Cerebellar nuclear complex (tissue), 1 donor: ENCODE measurements at places on chromosomes 5 and 9.

- DNase-seq = no peak
These were observed 273.9 kb downstream of the GADD45G start for GRCh38 chr9:89878687-89879086.

DNA sequence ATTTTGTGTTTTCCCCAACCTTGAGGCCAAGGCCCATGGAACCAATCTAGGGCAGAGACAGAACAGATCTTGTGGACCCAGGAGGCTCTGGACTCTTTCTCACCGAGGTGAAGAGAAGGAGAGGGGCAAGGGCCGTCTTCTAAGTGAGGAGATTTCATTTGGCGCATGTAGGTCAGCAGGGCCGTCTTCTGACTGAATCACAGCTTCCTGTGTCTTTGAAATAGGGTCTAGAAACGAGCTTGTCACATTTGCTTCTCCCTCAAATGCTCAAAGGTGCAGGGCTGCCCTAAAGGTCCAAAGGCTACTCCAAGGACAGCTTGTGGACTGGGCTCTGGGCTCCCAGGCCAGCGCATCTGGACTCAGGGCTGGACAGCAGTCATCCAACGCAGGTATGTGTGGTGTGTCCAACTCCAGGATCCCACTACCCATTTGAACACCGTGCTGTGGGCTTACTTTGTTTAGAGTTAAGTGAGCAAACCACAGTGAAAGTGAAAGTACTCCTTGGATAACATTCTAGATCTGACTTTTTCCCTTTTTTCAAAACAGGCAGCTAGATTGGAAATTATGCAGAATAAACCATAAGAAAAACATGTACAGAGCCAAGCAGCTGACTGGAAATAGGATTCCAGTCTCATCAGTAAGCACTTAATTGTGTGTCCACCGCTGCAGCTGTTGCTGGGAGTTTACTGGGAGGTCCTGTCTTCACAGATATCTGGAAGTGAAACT lies 357.0 kb downstream of the GADD45G start:
- no peak for DNase-seq

GRCh38 chr9:16410601-16411280 lies 459.7 kb downstream of the BNC2 start:
- no peak for DNase-seq

GRCh38 chr9:87199782-87200181 lies 252.5 kb upstream of the GAS1 start:
- DNase-seq = no peak

DNA sequence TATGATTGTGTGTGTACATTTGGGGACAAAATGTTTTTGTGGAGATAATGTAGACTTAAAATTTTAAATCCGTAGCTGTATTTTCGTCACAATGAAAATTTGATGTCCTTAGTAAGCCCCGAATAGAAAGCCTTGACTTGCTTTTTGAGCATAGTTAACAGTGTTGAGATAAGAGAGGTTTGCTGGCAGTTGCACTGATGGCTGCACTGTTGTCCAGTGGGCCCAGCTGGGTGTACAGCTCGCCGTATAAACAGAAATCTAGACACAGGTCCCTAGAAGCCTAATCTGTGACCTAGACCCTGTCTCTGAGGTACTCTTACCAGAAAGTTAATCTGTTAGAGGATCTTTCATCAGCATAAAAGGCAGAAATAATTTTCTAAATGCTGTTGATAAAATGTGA lies 271.3 kb upstream of the DMRT1 start:
- DNase-seq = no peak

GRCh38 chr9:76534026-76534425 lies 75.0 kb downstream of the GCNT1 start:
- no peak for DNase-seq

DNA sequence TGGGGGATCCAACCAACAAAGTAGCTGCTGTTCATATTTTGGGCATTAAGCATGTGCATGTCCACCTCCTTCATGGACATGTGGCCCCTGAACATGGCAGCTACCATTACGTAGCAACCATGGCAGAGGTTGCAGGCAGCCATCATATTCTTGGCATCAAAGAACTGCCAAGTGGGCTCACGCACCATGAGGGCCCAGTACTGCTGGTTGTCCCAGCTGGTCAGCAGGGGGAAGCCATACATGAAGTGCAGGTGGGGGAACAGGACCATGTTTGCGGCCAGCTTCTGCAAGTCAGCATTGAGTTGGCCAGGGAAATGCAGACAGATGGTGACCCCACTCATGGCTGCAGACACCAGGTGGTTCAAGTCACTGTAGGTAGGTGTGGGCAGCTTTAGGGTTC lies 9.5 kb downstream of the MTAP start:
- no peak for DNase-seq

- DNase-seq = no peak
These were observed 8.0 kb upstream of the PALM2AKAP2 start for GRCh38 chr9:109771796-109772531.

DNA sequence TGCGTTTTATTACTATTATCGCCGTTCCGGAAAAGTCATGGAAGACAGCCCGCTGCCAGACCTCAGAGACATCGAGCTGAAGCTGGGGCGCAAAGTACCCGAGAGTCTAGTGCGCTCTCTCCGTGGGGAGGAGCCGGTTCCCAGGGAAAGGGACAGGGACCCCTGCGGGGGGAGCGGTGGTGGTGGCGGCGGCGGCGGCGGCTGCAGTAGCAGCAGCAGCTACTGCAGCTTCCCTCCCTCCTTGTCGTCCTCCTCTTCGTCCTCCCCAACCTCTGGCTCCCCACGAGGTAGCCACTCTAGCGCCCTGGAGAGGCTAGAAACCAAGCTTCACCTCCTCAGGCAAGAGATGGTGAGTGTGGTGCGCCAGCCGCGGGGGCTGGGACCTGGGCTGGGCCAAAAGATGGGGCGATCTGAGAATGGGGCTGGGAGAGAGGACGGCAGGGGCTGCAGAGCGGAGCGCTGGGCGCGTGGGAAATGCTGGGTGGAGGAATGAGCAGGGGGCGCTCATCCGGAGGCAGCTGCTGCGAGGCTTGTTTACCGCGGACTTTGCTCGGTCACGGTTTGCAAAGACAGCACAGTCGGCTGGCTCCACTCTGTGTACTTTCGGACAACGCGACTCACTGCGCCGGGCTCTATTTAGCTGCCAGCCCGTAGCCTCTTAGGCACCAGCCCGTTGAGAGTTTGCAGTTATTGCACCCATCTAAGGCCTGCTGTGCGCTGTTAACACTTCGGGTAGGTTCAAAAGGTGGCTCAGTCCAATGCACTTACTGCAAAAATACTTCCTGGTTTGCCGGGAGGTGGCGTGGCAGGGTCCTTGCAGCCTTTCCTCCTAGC lies 1.1 kb downstream of the LURAP1L start:
- DNase-seq = peak; percentile 60

DNA sequence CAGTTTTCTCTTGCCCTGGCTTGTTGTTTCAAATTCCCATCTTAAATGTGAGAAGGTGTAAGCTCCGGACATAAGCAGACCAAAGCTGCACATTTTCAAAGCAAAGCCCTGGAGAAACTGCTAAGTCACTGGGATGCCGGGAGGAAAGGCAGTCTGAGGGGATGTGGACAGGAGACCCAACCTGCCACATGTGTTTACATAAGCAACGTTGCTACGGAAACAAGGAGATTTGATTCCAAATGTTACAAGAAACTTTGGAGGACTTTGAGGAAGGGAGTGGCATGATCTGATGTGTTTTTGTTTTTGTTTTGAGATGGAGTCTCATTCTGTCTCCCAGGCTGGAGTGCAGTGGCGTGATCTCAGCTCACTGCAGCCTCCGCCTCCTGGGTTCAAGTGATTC lies 25.7 kb upstream of the INSYN2B start:
- no peak for DNase-seq

DNA sequence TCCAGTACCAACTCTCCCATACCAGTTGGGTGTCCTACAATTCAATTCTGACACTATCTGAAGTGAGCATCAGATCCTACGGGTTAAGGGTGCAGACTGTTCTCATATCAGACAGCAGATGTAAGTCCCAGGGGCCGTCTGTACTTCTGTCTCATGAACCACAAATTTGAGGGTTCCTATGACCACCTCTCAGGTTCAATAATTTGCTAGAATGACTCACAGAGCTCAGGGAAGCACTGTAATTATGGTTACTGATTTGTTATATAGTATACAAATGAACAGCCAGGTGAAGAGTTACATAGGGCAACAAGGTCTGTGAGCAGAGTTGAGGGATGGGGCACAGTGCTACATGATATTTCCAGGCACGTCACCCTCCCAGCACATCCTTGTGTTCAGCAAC lies 499.1 kb downstream of the DMAC1 start:
- DNase-seq = no peak

- no peak for DNase-seq
These were observed 334.0 kb upstream of the DMAC1 start for GRCh38 chr9:8133606-8134005.

DNA sequence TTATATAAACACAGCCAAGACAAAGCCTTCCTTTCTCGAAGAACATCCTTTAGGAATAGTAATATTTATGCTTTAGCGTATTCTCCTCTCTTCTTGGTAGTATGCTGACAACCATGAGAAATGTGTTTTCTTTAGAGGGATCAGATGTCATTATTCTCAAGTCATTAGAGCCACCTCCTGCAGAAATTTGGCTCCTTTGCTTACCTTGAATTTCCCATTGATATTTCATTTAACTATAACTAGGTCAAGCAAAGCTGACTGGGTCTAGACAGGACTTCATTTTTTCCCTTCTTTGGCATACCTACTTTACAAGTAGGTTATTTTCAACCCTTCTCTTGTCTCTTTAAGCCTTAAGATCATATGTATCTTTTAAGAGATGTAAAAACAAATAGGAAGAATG lies 50.3 kb downstream of the SPATA31D1 start:
- no peak for DNase-seq

- DNase-seq = no peak
These were observed 853.3 kb downstream of the TLE1 start for GRCh38 chr9:80836013-80836412.

GRCh38 chr9:105698348-105698870 lies 4.1 kb downstream of the TMEM38B start:
- DNase-seq = no peak

DNA sequence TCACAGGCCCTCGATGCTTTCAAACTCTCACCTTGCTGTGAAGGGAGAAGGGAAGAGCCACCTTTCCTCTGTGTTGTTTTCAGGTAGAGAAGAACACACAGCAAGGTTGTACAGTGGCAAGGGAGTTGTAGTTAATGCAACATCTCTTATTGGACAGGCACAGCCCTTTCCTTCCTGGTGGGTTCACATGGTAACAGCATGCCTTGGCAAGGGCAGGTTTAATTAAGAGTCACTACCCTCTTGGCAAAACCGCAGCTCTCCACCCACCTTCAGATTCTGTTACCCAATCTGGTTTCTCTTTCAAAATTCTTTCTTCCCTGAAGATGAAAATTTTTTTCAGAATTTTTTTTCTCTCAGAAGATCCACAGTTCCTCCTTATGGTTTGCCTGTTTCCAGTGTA lies 253.1 kb downstream of the TLR4 start:
- no peak for DNase-seq

- DNase-seq = no peak
These were observed at the start of gene IL11RA for GRCh38 chr9:34651876-34652601. Gene IL11RA (plus strand): TSS chr9:34652185. CDS start chr9:34655218, 3,033 bp downstream.

- DNase-seq = no peak
These were observed 65.2 kb downstream of the TMEM167A start for GRCh38 chr5:83011985-83012384.

DNA sequence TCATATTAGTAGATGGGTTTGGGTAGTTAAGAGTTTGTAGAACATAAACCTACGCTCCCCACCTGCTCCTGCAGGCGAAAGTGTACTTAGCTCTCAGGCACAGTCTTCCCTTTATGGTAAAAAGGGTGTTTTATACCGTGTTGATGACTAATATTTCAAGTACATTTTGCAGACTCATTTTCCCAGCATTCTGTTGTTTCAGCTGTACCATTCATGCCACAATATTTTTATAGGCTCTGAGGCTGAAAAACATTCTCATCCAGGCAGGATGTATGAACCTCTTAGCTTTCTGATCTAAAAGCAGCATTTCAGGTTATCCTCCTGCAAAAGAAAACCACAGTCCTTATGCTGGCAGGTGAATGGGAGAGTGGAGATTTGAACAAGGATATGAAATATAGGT lies 231.4 kb downstream of the NR2F1-AS1 start:
- DNase-seq = no peak

DNA sequence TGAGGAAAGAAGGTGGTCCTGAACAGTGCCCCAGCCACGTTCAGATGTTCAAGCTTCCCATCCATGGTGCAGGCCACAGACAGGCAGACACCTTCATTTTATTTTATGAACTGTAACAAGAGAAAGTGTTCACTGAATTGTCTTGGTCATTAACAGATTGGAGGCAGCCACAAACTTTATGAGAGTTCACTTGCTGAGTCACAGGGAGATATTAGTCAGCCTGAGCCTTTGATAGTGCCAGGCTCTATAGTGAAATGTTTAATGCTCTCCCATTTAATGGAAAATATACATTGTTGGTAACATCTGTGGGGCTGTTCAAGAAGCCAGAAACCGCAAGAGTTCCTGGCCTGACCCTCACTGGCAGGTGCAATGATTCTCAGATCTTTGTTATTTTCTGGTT lies 237.0 kb downstream of the TENT4A start:
- DNase-seq = no peak

GRCh38 chr9:109098171-109098959 lies 21.4 kb downstream of the TMEM245 start:
- DNase-seq = no peak

DNA sequence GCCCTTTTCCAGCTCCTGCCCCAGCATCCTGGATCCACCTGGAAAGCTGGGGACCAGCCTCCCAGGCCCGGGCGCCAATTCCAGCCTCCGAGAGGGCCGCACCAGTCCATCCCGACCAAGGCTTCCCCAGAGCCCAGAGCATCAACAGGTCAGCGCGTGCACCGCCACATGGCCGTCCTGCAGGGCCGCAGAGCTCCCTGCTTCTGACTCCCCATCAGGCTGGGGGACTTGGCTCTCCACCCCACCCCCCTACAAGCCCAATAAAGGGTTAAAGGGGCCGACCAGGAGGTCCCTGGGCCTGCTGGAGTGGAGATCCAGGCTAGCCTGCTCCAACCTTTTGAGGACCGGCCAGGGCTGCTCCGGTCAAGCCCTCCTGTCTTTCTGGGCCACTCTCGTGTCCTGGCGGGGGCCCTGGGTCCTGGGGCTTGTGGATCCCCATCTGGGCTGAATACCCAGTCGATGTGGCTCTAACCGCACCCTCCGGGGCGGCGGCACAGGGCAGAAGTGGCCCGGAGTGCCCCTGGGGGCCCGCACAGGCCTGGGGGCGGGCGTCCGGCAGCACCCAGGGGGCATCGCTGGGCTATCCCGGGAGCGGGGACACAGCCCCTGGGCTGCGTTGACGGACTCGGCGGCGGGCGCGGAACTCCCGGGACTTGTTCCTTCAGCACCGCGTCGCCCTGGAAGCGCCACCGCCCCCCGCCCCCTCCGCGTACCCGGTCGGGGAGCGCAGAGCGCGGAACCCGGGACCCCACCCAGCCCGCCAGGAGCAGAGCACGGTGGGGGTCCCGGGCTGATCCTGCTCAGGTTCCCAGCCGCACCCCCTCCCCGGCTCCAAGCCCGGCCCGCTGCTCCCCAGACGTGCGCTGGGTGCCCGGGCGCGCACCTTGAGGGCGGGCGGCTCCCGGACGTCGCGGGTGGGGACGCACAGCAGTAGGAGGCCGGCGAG lies 590 bp downstream of the ENTPD2 start:
- DNase-seq = no peak

- no peak for DNase-seq
These were observed 2.5 kb upstream of the KDM3B start for GRCh38 chr5:138349852-138350562.

GRCh38 chr9:106648799-106649198 lies 214.2 kb upstream of the ZNF462 start:
- no peak for DNase-seq

GRCh38 chr5:142686210-142686734 lies 382 bp upstream of the FGF1 start:
- DNase-seq = no peak
